Lung microvascular endothelial cell (primary cell): ENCODE measurements at places on chromosomes 5 and 9.
A peak's percentile ranks its signal among the peaks of the same experiment; 100 is the strongest.

DNA sequence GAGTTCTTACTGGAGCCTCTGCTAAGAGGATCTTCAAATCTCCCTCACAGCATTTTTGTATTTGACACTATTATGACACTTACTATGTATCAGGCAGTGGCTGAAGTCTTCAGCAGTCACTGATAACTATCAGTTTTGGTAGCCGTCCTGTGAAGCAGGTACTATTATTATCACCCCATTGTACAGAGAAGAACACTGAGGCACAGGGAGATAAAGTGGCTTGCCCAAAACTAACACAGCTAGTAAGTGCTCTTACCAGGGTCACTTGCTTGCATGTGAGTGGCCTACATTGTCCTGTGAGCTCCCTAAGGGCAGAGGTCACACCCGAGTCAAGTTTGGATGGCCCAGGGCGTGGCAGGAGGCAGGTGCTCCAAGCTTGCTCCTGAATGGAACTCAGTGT lies 16.8 kb downstream of the GABBR2 start:
- DNase-seq: no peak

DNA sequence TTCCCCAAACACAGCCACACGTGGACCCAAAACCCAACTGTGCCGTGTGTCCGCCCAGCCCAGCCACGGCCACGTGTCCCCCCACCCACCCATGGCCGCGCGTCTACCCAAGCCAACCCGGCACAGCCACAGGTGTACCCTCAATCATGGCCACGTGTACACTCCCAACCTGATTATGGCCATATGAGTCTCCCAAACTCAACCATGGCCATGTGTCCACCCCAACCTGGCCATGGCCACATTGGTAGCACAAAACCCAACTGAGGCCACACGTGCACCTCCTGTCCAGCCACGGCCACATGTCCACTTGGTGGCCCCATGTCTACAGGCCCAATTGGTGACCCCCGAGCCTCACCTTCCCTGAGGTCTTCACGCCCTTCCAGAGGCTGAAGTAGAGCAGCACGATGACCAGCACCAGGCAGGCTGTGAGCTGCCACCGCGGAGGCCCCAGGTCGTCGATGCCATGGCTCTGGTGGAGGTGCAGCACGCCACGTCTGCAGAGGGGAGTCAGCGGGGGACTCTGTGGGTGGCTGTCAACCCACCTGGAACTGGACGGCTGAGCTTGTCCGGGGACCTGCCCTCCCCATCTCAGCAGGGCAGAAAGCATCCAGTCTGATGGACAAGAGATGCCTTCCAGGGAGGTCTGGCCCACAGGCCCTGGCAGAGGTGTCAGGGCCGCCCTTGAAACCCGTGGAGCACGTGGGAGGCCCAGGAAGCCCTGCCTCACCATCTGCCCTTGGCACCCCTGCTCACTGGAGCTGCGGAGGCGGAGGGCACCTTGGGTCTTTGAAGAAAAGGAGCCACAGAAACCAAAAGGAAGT lies 23.5 kb downstream of the SLC6A3 start:
- DNase-seq: no peak

GRCh38 chr9:13805546-13805945 lies 508.4 kb downstream of the NFIB start:
- no peak for DNase-seq

DNA sequence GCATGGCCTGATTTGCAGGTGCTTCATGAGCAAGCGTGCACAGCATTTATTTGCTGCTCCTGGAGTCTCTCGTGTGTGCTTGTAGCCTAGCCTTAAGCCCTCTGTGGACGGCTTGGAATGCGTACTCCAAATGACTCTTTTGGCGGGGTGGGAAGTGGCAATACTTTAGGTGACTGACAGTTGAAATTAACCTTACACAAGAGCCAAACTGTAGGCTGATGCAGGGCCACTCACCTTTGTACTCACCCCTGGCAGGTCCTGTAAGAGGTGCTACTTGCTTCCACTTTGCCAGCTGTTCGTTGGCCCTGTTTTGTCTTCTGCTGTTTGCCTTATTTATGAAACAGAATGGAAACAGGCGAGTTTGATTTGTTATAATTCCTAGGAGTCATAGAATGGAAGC lies 22.9 kb downstream of the TENT4A start:
- no peak for DNase-seq

DNA sequence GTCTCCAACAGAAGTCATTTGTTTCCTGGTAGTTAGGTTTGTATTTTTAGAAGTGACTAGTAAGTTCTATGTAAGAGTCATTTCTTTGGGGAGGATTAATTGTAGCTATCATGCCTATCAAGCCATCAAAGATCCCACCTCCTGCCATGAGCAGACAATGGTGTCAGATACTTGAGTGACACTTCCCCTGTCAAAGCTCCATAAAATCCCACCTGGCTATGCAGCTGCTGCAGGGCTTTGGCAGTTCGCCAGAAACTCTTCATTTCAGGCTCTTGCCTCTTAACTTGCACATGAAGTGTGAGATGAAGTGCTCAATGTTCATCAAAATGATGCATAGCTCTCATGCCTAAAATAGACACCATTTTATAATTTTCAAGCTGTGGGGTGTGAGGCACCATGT lies 312.1 kb downstream of the CDH12 start:
- DNase-seq: no peak

DNA sequence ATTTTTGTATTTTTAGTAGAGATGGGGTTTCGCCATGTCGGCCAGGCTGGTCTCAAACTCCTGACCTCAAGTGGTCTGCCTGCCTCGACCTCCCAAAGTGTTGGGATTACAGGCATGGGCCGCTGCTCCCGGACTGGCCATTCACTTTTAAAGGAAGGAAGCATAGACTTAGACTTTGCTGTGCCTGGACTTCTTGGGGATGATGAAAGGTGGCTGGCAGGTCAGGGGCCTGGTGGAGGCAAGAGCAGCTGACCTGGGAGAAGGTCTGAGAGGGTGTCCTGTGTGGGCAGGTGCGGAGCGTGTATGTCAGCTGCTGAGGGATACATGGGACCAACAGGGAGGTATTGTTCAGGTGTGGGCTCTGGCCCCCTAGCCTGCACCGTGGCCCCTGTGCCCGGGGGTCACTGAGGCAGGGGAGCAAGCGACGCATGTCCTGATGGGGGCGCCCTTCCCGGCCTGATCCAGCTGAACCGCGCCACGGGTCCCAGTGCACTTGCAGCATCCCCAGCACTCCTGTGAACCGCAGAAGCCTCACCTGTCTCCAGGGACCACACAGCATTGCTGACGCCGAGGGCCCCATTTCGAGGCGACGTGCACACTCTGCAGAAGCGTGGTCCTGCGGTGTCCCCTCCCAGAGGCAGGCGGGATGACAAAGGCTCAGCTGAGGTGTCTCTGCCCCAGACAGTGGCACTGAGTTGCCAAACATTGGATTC lies 23.1 kb downstream of the NDUFS6 start:
- no peak for DNase-seq

- no peak for DNase-seq
Observed at GRCh38 chr5:178417391-178417811, 172.8 kb downstream of the COL23A1 start.

DNA sequence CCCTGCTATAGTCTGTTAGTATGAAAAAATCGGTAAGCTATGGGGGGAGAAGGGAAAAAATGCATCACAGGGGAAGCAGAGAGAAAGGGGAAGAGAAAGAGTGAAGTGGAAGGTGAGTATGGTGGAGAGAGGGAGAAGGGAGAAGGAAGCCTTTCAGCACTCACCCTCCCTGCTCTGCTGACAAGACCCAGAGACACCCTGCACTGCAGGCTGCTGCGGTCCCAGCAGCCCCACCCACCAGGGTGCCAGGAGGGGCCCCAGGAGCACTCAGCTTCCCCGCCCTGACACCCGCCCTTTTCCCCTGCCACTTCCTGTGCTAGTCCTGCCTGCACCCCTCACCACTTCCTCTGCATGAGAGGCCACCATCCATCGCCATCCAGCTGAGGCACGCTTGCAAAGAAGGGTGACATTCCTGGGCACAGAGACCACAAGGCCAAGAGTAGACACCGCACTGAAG lies 12.7 kb downstream of the STK10 start:
- no peak for DNase-seq

GRCh38 chr5:68231414-68232076 lies 16.0 kb downstream of the PIK3R1 start:
- no peak for DNase-seq

DNA sequence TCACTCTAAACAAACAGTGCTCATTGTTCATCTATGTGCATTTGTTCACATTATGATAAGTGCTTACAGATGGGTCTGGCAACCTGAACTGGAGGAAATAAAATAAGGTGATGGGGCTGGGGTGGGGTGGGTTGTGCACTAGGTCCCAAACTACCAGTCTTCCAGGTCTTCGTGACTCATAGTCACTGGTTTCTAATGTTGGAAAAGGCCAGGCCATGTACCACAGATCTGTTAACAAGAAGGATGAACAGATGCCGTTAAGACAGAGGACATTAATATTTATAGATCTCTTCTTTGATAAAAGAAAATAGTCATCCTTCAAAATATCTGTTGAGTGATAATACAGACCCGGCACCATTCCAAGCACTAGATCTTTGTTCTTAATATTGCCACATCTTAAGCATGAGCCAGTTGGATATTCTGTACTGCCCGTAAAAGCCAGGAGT lies 71.4 kb upstream of the STARD4 start:
- no peak for DNase-seq

- DNase-seq: no peak
Observed at GRCh38 chr5:62315376-62316175, 9.6 kb downstream of the KIF2A start.

DNA sequence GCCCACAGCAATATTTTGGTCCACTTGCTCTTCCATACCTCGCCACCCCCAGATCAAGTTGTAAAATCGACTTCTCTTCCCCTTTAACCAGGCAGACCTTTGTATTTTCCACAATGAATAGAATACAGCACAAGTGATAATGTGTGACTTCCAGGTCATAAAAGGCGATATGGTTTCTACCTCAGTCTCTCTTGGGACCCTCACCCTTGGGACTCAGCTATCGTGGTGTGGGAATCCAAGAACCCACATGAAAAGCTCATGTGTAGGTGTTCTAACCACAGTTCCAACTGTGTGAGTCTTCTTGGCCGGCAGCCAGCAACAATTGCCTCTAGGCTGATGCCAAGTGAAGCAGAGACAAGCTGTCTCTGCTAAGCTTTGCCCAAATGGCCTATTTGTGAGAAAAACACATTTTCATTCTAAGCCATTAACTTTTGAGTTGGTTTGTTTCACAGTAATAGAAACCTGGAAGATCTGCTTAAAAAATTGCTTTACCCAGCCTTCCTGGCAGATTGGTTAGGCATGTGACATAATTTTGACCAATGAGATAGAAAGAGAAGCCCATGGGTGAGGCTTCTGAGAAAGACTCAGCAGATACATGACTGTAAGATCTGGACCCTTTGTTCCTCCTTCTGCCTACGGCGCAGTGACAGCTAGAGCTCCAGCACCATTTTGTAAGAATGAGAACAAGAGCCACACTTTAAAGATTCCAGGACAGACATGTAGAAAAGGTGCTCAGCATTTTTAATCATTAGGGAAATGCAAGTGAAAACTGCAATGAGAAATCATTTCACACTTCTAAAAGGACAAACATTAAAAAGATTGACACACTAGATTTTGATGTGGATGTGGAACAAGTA lies 18.3 kb upstream of the MLLT3 start:
- DNase-seq: no peak

- no peak for DNase-seq
Observed at GRCh38 chr5:143741421-143741820, 70.5 kb upstream of the HMHB1 start.

GRCh38 chr5:90601468-90601867 lies 42.9 kb downstream of the ADGRV1 start:
- no peak for DNase-seq

GRCh38 chr5:148993283-148993936 lies 69.5 kb downstream of the SH3TC2 start:
- DNase-seq: no peak

DNA sequence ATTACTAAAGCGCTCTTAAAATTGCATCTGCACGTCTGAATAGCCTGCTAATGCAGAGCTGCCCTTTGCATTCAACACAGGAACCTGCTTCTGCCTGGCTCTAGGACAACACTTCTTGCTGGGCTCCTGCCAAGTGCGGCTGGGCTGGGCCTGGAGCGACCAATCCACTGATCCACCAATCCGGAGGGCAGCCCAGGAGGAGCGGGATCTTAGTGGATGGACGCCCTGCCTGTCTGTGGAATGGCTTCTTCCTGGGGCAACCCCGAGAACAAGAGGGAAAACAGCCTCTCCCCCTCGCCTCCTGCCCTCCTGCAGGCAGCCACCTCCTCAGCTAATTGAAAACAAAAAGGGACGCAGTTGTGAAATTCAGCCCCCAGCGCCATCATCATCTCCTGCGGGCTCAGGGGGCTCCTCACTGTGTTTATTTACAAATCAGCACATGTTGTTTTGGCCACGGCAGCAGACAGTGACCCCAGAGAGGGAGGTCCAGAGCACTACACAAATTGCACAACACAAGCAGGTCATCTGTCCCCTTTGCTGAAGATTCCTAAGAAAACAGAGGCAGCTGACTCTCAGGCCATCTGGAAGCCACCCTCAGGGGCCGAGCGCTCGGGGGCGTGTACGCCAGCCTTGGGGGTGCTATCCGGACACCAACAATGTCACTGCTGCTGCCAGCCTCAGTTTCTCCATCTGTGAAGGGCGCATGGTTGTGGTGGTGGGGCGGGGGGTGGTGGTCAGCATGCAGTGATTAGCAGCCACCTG lies 57.3 kb downstream of the GADD45G start:
- peak; percentile 95 for DNase-seq

- DNase-seq: no peak
Observed at GRCh38 chr5:156598964-156599363, 251.1 kb upstream of the PPP1R2B start.

GRCh38 chr5:149849966-149850910 lies 94.4 kb downstream of the PDE6A start:
- DNase-seq: no peak

GRCh38 chr5:4453655-4454054 lies 686.5 kb upstream of the ADAMTS16 start:
- no peak for DNase-seq

DNA sequence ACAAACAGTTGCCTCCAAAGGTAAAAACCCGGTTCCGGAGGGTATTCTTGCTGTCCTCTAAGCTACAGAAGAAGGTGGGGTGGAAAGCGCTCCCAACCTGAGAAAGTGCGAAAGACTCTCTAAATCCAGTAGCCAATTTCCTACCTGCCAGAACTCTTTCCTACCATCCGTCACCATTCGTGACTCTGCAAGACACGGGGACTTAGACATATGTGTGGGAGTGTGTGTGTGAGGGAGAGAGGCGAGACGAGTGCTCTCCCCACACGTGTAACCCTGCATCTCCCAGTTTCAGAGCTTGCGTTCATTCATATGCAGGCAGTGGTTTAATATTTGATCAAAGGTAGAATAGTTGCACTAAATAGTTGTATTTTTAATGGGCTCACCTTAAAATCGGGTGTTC lies 473 bp upstream of the GABRA1 start:
- DNase-seq: no peak

GRCh38 chr5:66645039-66645438 lies 48.8 kb downstream of the MAST4 start:
- no peak for DNase-seq

DNA sequence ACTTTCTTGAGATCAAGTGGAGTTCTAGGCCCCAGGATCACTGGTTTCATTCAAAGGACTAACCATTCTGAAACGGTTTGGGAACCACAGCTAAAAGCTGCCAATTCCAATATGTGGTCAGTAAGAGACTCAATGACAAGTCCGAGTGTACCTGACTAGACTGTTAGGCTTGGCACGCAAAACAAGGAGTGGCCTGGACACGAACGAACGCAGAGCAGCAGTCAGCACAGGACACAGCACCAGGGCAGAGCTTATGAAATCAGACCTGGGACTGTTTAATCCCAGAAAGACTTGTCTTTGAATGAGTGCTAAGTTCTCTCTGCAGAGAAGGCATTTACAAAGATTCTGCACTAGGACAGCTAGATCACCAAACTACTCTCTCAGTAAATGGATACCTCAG lies 213.8 kb downstream of the GAPVD1 start:
- DNase-seq: no peak
